Kidney (tissue), 22 donors: ENCODE measurements at places on chromosomes 11 and 22. TPM values are rescaled to one million over a fixed set of nuclear protein-coding genes. Genes with fewer than 3 reads are reported as not detected.

GRCh38 chr22:20656516-20656901 is 117.4 kb upstream of the SERPIND1 start:
- DNase-seq, result no peak
- no peak overlapping the region for H3K27ac ChIP-seq
- no peaks in the 10 kb centered on the region for H3K4me1 ChIP-seq
- H3K27me3 ChIP-seq, result peaks cover 2% of the 10 kb centered on the region
- H3K4me3 ChIP-seq, result no peak overlapping the region

DNA sequence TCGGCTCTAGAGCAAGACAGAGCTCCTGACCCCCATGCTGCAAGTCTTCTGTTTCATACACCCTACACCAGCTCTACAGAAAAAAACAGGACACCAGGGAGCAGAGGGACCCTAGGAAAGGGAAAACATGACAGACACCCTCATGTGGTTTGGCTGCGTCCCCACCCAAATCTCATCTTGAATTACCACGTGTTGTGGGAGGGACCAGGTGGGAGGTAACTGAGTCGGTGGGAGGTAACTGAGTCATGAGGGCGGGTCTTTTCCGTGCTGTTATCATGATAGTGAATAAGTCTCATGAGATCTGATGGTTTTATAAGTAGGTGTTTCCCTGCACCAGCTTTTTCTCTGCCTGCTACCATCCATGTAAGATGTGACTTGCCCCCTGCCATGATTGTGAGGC is 6.6 kb upstream of the C22orf39 start:
- no peaks in the 10 kb centered on the region for H3K4me1 ChIP-seq
- H3K4me3 ChIP-seq, result no peak overlapping the region
- H3K36me3 ChIP-seq, result peaks cover 50% of the 10 kb centered on the region
- no peak for DNase-seq

- no peak for DNase-seq
- H3K27me3 ChIP-seq, result no peaks in the 10 kb centered on the region
- no peaks in the 10 kb centered on the region for H3K36me3 ChIP-seq
- no peaks in the 10 kb centered on the region for H3K4me1 ChIP-seq
- H3K27ac ChIP-seq, result no peak overlapping the region
- no peak overlapping the region for H3K4me3 ChIP-seq
Observed at GRCh38 chr22:38941488-38941987, 15.9 kb upstream of the APOBEC3A start.

DNA sequence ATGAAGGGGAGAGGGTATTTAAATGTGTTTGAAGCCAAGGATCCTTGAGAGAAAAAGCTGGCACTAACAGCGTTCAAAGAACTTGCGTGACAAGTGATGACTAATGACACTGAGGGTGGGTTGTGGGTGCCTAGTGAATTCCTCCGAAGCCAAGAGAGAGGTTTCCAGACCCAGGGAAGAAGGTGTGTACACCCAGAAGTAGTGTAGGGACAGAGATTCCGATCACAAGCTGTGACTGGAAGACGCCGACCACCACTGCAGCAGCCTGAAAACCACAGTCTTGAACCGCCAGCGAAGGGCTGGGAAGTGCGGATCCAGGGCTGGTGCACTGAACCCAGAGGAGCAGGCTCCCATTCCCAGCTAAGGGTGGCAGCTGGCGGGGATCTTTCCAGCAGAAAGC is 9.5 kb downstream of the PPARA start:
- peak overlapping the region; percentile 12 for H3K27ac ChIP-seq
- peaks cover 21% of the 10 kb centered on the region for H3K4me1 ChIP-seq
- no peak overlapping the region for H3K4me3 ChIP-seq
- no peaks in the 10 kb centered on the region for H3K27me3 ChIP-seq
- DNase-seq, result no peak

GRCh38 chr22:44245438-44245837 is 64.7 kb downstream of the PARVG start:
- H3K4me1 ChIP-seq, result no peaks in the 10 kb centered on the region
- H3K27me3 ChIP-seq, result no peaks in the 10 kb centered on the region
- no peak for DNase-seq

DNA sequence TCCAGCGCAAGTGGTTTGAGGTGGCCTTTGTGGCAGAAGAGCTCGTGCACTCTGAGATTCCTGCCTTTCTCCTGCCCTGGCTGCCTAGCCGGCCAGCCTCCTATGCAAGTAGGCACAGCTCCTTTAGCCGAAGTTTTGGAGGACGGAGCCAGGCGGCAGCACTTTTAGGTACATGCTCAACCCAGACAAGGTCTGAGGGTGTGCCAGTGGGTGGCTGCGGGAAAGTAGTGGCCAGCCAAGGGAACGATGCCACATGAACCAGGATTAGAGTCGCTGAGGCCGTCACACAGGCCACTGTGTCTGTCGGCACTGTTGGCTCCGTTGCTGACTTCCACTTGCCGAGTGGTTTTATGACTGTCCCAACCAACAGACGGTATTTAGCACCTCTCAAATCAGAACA is 64.8 kb upstream of the YWHAH start:
- no peaks in the 10 kb centered on the region for H3K27me3 ChIP-seq
- no peak overlapping the region for H3K4me3 ChIP-seq
- no peak for DNase-seq
- H3K36me3 ChIP-seq, result peaks cover 13% of the 10 kb centered on the region
- no peak overlapping the region for H3K27ac ChIP-seq

DNA sequence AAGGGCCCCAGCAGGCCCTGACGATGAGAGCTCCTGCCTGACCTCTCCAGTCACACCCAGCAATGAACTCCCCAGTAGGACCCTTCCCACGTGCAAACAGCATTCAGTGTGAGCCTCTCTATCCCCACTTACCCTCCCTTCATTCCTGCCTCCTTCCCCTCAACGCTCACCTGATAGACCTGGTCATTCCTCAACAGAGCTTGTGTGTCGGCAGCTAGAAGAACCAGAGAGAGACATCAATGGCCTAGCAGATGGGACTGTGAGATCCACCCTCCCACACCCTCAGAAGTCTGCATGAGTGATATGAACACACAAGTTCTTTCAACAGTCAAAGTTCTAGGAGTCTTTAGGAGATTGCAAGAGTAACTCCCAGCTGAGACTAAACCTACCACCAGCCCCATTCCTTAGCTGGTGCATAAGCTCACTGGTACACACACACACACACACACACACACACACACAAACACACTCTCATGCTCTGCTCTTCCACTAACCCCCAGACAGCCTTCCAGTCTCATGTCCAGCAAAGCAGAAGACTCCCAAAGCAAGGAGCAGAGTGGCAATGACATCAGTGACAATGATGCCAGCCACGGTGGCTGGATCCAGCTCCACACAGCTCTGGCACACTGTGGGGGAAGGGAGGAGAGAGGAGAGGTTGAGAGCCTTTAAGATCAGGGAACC is 3.1 kb downstream of the CD3D start:
- DNase-seq, result no peak
- H3K4me3 ChIP-seq, result no peak overlapping the region
- H3K27me3 ChIP-seq, result no peaks in the 10 kb centered on the region
- no peak overlapping the region for H3K27ac ChIP-seq
- H3K4me1 ChIP-seq, result no peaks in the 10 kb centered on the region

DNA sequence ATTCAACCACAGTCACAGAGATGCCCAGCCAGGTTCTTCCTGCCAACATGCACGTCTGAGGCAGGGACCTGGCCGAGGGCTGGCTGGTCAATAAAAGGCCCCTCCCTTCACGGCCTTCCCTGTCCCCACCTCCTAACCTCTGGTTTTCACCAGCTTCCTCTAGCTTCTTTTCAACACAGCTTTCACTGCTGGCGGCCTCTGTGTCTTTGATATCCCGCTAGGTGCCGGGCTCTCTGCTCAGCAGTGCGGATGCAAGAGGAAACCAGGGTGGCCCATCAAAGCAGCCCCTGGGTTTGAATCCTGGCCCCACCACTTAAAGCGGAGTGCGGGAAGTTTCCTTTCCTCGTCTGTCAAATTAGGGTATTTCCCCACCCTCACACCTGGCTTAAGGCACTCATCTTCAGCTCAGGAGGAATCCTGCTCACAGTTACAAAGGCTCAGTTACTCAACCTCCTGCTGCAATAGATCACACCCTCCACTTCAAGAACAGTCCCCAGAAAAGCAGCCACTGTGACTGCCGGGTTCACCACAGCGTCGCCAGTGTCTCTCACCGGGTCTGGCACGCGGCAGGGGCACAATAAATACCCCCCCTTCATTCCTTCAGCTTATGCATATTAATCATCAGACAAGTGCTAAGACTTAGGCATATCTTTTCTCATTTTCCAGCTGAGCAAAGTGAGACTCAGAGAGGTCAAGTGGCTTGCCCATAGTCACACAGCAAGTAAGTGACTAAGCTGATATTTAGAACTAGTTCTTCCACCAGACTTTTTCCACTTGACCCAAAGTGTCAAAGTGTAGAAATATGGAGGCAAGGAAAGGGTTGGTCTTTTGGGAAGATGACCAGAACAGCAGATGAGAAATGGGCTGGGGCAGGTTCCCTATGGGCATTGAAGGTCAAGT is 45.7 kb downstream of the TXN2 start:
- no peak overlapping the region for H3K4me3 ChIP-seq
- no peak for DNase-seq
- H3K36me3 ChIP-seq, result no peaks in the 10 kb centered on the region
- no peaks in the 10 kb centered on the region for H3K27me3 ChIP-seq

- no peaks in the 10 kb centered on the region for H3K36me3 ChIP-seq
- no peaks in the 10 kb centered on the region for H3K27me3 ChIP-seq
- peak; percentile 76 for DNase-seq
Observed at GRCh38 chr11:78350091-78350645, 67.5 kb downstream of the GAB2 start.

- no peaks in the 10 kb centered on the region for H3K36me3 ChIP-seq
- no peak overlapping the region for H3K27ac ChIP-seq
- H3K4me3 ChIP-seq, result no peak overlapping the region
- DNase-seq, result no peak
Observed at GRCh38 chr22:35708453-35708852, 9.2 kb upstream of the APOL5 start.

GRCh38 chr22:37428649-37429586 is 1.6 kb upstream of the ELFN2 start:
- no peak overlapping the region for H3K27ac ChIP-seq
- H3K4me3 ChIP-seq, result no peak overlapping the region
- no peaks in the 10 kb centered on the region for H3K4me1 ChIP-seq
- peaks cover 6% of the 10 kb centered on the region for H3K27me3 ChIP-seq
- peak; percentile 84 for DNase-seq

DNA sequence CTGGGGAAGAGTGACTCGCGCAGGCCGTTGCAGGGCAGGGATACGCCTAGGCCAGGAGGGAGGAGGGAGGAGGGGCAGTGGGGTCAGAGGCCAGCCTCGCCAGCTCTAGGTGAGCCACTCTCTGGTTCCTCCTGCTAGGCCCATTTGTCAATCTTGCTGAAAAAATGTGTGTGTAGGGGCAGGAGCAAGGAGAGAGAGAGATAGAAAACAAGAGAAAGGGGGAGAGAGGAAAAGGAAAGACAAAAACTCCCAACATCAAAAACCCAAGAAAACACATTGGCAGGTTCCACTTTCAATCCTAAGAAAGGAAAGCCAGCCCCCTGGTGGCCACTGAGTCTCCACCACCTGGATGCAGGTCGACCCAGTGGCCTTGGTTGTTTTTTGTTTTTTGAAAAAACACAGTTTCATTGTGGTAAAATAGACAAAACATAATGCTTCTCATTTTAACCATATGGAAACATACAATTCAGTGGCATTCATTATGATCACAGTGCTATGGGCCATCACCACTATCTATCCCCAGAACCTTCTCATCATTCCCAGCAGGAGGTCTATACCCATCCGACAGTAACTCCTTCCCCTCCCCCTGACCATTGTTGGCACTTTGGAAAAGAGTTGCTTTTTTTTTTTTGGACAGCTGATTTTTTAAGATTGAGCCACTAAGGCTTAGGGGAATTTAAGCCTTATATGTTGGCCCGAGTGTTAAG is 10.9 kb downstream of the OMP start:
- H3K27me3 ChIP-seq, result no peaks in the 10 kb centered on the region
- DNase-seq, result no peak
- H3K27ac ChIP-seq, result no peak overlapping the region
- H3K4me1 ChIP-seq, result no peaks in the 10 kb centered on the region

DNA sequence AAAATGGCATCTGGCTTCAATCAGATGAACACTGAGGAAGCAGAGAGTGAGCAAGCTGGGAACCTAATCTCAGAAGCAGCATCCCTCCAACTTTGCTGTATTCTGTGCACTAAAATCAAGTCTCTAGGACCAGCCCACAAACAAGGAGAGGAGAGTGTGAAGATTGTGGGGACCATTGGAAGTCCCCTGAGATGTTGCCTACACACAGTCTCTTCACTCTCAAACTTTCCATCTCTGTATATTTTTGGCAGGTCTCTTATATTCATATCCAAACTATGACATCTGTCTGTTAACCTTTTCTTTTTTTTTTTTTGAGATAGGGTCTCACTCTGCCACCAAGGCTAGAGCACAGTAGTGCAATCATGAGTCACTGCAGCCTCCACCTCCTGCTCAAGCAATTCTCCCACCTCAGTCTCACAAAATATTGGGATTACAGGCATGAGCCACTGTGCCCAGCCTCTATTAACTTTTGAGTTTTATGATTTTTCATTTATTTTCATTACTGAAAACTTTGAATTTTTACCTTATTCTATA is 1096.4 kb downstream of the TBC1D22A start:
- H3K27me3 ChIP-seq, result no peaks in the 10 kb centered on the region
- no peak overlapping the region for H3K4me3 ChIP-seq
- H3K27ac ChIP-seq, result no peak overlapping the region
- no peaks in the 10 kb centered on the region for H3K4me1 ChIP-seq

GRCh38 chr11:103808252-103808651 is 228.2 kb upstream of the DDI1 start:
- DNase-seq, result no peak
- H3K4me1 ChIP-seq, result no peaks in the 10 kb centered on the region
- no peaks in the 10 kb centered on the region for H3K27me3 ChIP-seq
- H3K36me3 ChIP-seq, result no peaks in the 10 kb centered on the region
- no peak overlapping the region for H3K27ac ChIP-seq

DNA sequence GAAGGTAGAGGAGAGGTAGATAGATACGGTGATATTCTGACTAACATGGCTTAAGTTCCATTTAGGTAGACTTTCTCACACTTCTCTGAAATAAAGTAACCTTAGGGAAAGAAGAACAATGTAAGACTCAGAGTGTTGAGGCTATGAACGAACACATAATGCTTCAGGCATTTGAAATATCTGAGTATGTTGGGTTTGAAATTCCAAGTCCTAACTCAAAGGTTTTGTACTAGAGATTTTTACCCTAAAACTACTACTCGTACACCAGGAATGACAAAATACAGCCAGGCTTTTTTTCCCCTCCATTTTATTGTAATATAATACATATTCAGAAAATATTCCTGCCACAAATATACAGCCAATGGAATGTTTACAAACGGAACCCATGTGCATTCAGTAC is 592.6 kb downstream of the ETS1 start:
- no peaks in the 10 kb centered on the region for H3K27me3 ChIP-seq
- H3K36me3 ChIP-seq, result no peaks in the 10 kb centered on the region
- H3K4me3 ChIP-seq, result no peak overlapping the region
- no peaks in the 10 kb centered on the region for H3K4me1 ChIP-seq
- no peak for DNase-seq

GRCh38 chr22:20979243-20979809 is 2.8 kb upstream of the LZTR1 start:
- H3K4me3 ChIP-seq, result peak overlapping the region; percentile 33
- H3K4me1 ChIP-seq, result peaks cover 27% of the 10 kb centered on the region
- H3K36me3 ChIP-seq, result peaks cover 3% of the 10 kb centered on the region
- no peak overlapping the region for H3K27ac ChIP-seq

GRCh38 chr11:43298397-43298796 is 13.4 kb upstream of the API5 start:
- H3K4me1 ChIP-seq, result no peaks in the 10 kb centered on the region
- H3K4me3 ChIP-seq, result no peak overlapping the region
- no peaks in the 10 kb centered on the region for H3K27me3 ChIP-seq
- H3K36me3 ChIP-seq, result no peaks in the 10 kb centered on the region

The TYR gene
- total RNA-seq, result not detected

The C11orf86 gene
- not detected for total RNA-seq

The IMMP1L gene
- 23.8 TPM for total RNA-seq

The CCDC116 gene
- 0.22 TPM for total RNA-seq
